Stimulated activated CD8-positive, alpha-beta memory T cell treated with anti-CD3 and anti-CD28 coated beads, Interleukin-2, amount 100 ng/mL, for 1 hour (primary cell): ENCODE measurements at places on chromosomes 3 and 15.

DNA sequence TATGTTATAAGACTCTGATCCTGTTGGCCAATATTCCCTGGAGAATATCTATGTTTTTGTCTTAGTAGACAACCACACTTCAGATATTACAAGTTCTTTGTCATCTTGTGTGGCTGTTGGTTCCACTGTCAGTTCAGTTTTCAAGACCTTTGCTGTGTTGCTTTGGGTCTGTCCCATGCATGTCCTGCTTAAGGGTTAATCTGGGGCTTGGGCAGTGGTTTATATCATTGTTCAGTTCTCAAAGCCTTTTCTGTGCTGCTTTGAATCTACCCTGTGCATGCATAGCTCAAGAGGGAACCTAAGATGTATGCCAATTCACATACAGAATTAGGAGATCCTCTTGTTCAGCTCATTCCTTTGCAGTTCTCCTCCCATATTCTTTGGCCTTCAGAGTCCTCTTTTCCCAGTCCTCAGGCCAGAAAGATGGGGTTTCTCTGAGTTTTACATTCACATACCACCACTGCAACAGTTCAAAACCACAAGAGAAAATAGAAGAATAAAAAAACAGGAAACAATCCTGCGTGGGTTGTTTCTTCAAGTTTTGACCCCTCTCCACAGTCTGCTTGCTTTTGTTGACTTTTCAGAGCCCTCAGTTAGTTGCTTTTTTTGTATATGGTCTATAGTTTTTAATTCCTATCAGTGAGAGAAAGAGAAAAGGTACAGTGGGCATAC, 21.6 kb downstream of the BUB1B start:
- DNase-seq: no peak

DNA sequence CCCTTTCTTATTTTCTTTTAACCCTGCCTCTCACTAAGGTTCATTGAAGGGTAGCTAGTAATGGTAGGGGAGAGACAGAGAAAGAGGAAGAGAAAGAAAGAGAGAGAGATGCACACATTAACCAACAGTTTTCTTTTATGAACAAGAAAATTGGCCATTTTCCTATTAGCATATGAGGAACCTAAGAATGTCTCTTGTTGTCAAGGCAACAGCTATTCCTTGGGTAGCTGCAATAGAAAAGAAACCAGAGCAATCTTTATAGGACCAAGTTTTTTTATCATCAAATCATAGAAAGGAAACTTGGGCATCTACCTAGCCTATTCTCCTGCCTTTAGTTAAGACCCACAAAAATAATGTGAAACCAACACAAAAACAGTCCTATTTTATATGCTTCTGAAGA, 15.0 kb upstream of the CCDC39 start:
- DNase-seq: no peak

DNA sequence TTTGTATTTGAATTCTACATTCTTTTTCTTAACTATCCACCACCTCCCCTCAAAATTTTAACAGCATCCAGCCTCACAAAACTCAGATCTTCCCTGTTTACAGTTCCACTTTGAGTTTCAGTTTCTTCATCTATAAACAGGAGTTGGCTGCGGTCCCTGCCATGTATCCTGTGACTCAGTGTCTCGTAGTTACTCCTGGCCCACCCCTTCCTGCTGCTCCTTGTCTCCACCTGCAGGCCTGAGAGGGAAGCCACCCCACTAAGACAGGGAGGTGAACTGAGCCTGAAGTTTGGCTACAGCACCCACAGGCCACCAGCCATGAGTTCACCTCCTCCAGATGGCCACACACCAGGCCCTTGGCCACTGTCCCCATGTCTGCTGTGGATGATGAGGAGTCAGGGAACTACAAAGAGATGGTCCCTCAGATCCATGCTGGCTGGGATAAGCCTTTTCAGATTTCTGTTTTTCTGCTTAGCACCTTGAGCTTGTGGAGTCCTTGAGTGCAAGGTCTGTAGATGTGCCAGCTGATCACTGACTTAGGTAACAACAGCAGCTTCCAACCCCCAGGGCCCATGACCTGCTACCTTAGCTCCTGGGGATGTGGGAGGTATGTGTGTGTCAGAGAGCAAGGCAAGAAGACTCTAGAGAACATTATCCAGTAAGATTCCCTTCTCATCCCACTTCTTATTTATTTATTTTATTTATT, 37.5 kb downstream of the CD86 start:
- no peak for DNase-seq

GRCh38 chr3:151440940-151441339, 19.9 kb downstream of the IGSF10 start:
- DNase-seq: no peak

- no peak for DNase-seq
Measured at GRCh38 chr3:72185549-72186399, 400.8 kb upstream of the PROK2 start.

GRCh38 chr3:108713816-108714215, 43.4 kb downstream of the RETNLB start:
- no peak for DNase-seq

- no peak for DNase-seq
Measured at GRCh38 chr15:82613747-82614146, 33.4 kb downstream of the CPEB1 start.

DNA sequence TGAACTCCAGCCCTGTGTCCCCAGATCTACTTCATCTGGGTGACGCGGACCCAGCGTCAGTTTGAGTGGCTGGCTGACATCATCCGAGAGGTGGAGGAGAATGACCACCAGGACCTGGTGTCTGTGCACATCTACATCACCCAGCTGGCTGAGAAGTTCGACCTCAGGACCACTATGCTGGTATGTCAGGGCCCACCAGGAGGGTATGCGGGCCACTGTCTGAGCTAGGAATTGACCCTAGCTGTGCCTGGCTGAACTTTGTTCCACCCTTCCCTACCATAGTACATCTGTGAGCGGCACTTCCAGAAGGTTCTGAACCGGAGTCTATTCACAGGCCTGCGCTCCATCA, 24.3 kb downstream of the SHF start:
- DNase-seq: no peak

- DNase-seq: no peak
Measured at GRCh38 chr3:196016059-196016458, 65.8 kb downstream of the TFRC start.

- no peak for DNase-seq
Measured at GRCh38 chr15:82312586-82313349, 36.5 kb downstream of the GOLGA6L10 start.

DNA sequence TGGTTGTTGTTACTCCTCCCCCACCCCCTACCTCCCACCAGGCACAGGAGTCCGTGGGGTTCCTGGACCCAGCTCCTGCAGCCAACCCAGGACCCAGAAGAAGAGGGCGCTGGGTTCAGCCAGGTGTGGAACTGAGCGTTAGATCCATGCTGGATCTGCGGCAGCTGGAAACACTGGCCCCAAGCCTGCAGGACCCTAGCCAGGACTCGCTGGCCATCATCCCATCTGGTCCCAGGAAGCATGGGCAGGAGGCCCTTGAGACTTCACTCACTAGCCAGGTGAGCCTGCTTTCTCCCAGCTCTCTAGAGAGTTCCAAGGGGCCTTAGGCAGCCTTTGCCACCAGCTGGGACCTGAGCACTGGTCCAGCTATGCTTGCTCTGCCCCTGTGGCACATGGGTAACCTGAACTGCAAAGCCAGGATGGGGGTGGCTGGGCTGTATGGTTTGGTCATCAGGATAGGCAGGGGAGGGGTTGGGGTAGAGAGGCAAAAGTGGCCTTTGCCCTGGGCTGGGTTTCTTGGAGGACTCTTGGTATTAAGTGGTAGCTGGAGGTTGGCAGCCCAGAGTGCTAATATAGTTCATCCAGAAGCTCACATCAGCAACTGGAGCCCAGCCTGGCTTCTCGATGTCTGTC, 7.0 kb upstream of the JMJD7 start:
- DNase-seq: no peak
